ENCODE measurements at places on chromosomes 6 and 20.

DNA sequence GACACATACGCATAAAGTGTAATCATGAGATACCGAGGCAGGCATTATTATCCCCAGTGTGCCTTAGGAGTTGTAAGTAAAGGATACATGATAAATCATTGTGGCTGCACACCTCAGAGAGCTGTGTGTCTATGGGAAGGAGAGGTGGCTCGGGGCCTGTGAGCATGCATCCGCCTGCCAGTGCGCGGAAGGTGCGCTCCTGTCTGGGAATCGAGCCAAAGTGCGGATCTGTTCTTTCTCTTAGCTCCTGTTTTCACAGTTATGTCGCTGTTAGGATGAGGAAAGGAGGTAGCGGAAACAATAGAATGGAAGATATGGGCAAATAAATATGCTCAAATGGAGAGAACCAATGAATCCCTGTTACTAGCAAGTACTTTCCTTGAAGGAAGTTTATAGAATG lies 98.0 kb downstream of the ANKRD6 start:
- DNase-seq: no peak

- DNase-seq: no peak
These were observed 17.4 kb downstream of the NKAIN2 start for GRCh38 chr6:123821112-123821511.

GRCh38 chr6:13423252-13423651 lies 64.1 kb downstream of the GFOD1 start:
- no peak for DNase-seq

GRCh38 chr6:108171291-108171917 lies 5.6 kb downstream of the NR2E1 start:
- no peak for DNase-seq

GRCh38 chr6:170186941-170187668 lies 103.8 kb downstream of the DLL1 start:
- no peak for DNase-seq

- DNase-seq: no peak
These were observed 252.6 kb upstream of the SUPT3H start for GRCh38 chr6:45630314-45630713.

GRCh38 chr6:43827898-43828297 lies 57.9 kb downstream of the VEGFA start:
- DNase-seq: no peak

- DNase-seq: no peak
These were observed 181.2 kb downstream of the AIG1 start for GRCh38 chr6:143241911-143242310.

DNA sequence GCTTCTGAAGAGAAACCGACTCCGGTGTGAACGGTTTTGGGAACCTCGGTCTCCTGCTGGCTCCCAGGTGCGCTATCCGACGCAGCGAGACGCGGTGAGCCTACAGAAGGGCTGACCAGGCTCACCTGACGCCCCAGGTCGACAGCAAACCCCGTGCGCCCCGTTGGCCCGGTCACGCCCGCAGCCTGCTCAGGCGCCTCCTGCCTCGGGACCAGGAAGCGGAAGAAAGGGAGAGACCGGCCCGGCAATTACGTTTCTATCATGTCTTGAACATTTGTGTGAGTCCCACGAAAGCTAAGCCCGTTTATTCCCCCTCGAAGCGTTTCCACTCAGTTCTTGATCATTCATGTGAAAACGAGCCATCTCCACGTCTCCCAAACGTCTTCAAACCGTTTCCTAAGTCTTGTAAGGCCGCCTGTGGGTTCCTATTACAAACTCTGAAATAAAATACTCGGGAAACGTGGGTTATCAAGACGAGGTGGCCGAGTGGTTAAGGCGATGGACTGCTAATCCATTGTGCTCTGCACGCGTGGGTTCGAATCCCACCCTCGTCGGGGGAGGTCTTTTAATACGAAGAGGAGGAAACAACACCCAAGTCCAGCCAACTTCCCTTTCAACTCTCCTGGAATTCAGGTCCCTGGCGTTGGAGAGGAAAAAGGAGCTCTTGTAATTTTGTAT lies 150.5 kb upstream of the PRSS16 start:
- DNase-seq: no peak

DNA sequence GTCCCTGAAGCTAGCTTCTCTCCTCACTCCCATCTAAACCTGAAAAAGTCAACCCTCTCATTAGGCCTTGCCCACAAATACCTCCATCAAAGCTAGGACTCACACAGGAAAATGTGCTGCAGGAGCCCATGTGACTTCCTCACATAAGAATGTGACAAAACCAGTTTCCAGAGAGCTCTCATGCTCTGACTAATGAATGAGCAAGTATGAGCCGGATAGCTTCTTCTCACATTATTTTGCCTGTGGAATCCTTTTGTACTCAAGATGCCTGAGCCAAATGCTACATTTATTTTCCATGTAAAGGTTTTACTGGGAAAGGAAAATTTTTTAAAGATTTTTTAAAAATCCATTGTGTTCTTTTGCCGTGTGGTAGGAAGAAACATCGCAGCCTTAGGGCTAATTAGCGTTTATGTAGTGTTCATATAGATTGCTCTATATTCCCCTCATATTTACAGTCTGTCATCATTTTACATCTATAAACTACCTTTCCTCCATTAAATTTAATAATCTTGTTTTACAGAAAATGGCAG lies 68.6 kb upstream of the CCN6 start:
- no peak for DNase-seq

DNA sequence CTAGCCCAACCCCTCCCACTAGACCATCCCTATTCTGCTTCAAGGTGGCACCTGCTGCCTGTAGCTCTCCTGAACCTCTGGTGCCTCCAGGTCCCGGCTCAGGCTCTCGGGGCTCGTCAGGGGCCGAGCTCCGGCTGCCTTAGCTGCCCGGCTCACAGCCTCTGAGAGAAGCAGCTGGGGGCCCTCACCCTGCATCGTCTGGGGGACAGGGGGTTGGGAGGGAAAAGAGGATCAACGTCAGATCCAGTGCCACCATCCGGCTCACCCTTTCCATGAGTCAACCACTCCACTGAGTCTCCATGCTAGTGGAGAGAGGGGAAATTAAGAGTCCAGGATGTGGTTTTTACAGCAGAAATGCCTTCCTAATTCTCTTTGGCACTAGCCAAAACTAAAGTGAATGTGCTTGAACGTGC lies 13.0 kb downstream of the BAG6 start:
- DNase-seq: no peak

All from NCI-H1436 (cell line).